GM12892 (cell line): ENCODE measurements at places on chromosomes 11 and 22.

DNA sequence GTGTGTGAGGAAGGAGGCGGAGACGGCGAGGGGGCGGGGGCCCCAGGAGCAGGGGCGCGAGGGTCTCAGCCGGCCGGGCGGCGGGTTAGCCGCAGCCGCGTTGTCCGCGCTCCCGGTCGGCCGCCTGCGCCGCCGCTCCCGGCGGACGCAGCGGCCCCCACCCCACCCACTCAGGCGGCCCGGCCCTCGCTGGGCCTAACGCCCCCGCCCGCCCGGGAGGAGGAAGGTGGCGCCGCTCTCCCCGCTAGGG is at the start of gene FCHSD2:
TSS of gene FCHSD2 (minus strand) at position 191 of the 250 bp plus-strand sequence. CDS start 441 bp downstream, outside the sequence.
- no peak for DNase-seq

DNA sequence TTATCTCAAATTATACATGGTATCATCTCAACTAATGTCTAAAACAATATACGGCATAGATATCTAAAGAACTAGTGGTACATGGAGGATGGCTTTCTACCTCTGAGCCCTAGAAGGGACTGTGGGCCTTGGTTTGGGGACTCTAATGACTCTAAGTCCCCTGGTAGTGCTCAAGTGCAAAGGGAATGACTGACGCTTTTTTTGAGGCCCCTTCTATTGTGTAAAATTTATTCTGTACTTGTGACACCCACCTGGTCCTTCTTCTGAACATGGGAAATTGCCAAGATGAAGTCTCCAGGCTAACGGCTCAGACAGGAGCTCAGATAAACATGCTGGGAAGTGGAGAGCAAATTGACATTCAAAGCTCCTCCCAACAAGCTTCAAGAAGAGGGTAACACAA is 53.4 kb upstream of the IGLL5 start:
- DNase-seq: no peak

- DNase-seq: no peak
These were observed 17.4 kb downstream of the LMO2 start for GRCh38 chr11:33874433-33874832.

- no peak for DNase-seq
These were observed 294.4 kb downstream of the MN1 start for GRCh38 chr22:27507111-27507611.

DNA sequence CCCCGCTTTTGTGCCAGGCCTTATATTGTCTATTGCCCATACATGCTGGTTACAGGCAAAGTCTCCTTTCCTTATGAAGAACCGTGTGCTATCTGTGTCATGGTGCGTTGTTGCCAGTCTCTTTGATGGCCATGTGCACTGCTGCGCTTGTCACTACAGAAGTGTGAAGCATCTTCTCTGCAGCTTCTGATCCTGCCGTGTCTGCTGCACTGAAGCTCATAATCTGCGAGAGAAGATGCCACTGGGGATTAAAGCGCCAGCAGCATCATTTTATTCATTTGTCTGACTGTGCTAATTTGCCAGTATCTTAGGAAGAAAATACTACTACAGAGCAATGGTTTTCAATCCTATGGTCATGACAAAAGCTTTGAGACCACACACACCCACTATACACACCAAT is 330.1 kb downstream of the FAT3 start:
- DNase-seq: no peak

DNA sequence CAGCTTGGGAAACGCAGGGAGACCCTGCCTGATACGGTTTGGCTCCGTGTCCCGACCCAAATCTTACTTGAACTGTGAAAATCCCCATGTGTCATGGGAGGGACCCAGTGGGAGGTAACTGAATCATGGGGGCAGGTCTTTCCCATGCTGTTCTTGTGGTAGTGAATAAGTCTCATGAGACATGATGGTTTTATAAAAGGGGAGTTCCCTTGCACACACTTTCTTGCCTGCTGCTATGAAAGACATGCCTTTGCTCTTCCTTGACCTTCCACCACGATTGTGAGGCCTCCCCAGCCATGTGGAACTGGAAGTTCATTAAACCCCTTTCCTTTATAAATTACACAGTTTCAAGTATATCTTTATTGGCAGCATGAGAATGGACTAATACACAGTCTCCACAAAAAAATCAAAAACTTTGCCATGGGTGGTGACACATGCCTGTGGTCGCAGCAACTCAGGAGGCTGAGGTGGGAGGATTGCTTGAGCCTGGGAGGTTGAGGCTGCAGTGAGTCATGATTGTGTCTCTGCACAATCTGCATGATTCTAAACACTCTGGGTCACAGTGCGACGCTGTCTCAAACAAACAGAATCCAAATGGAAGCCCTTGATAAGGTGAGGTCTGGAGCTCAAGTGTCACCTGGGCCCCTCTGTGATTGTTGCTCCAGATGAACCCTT is 34.9 kb downstream of the SYN3 start:
- no peak for DNase-seq

- no peak for DNase-seq
These were observed 52.3 kb downstream of the GAB4 start for GRCh38 chr22:16955678-16956210.

DNA sequence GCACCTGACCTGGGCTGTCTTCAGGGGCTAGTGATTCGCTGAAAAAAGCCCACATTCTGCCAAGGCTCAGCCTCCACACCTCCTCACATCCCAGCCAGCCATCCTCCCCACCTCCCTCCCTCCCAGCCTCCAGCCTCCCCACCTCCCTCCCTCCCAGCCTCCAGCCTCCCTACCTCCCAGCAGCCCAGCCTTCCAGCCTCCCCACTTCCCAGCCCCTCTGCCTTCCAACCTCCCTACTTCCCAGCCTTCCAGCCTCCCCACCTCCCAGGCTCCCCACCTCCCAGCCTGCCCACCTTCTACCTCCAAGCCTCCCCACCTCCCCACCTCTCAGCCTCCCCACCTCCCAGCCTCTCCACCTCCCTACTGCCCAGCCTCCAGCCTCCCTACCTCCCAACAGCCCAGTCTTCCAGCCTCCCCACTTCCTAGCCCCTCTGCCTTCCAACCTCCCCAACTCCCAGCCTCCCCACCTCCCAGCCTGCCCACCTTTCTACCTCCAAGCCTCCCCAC is 33.7 kb upstream of the TH start:
- peak; percentile 20 for DNase-seq

- DNase-seq: no peak
These were observed 115.3 kb upstream of the SLC5A12 start for GRCh38 chr11:26837154-26837553.

DNA sequence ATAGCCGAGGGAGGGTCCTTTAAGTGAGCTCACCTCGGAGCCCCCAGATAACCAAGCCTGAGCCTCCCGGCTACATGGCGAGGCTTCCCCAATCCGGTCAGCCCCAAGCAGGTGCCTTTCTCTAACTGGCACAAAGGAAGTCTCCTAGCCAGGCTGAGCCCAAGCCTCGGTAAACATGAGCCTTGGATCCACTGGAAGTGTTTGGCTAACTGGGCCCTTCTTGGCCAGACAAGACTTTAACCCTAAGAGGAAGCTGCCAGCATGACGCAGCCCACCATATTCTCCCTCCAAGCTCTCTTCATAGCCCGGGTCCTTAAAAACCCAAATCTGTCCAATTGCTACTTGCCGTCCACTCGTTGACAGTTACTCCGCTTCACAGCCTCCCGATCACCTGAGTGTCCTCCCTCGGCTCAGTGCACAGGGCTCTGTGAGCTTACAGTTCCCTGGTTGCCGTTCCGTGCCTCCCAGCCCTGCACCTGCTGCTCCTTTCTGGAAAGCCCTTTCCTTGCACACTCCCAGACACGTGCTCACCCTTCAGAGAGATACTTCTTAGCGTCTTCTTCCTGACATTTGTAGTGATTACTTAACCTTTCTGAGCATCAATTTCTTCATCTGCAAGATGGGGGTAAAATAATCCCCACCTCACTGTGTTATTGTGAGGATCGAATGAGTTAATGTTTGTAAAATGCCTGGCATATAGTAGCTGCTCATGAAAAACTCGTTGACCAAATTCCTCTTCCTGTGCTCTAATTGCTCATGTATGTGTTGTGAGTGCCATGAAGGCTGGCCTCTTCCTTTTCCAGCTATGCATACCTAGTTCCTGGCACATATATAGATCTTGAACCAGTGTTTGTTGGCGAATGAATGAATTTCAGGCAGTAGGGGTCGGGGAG is 25.6 kb downstream of the TXN2 start:
- DNase-seq: no peak

DNA sequence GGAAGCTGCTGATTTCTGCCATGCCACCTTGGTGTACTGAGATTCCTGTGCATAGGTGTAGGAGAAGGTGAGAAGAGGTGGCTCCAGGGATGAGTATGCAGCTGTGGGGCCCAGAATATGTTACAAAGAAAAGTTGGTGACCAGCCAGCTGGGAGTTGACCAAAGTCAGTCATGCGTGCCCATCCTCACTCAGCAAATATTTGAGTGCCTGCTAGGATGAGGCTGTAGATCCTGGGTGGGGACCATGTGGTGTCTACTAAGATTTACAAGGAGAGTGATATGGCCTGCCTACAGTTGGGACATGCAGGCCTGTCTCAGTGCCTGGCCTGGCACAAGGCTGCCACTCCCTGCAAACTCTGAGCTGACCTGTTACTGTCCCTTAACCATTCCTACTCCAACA is 19.4 kb downstream of the RNF185 start:
- no peak for DNase-seq

- DNase-seq: no peak
These were observed 331.2 kb downstream of the TMEM135 start for GRCh38 chr11:87368858-87369480.

- DNase-seq: no peak
These were observed 53.0 kb downstream of the SCUBE1 start for GRCh38 chr22:43289976-43290721.

- no peak for DNase-seq
These were observed 80.9 kb downstream of the FAM76B start for GRCh38 chr11:95708681-95709080.

DNA sequence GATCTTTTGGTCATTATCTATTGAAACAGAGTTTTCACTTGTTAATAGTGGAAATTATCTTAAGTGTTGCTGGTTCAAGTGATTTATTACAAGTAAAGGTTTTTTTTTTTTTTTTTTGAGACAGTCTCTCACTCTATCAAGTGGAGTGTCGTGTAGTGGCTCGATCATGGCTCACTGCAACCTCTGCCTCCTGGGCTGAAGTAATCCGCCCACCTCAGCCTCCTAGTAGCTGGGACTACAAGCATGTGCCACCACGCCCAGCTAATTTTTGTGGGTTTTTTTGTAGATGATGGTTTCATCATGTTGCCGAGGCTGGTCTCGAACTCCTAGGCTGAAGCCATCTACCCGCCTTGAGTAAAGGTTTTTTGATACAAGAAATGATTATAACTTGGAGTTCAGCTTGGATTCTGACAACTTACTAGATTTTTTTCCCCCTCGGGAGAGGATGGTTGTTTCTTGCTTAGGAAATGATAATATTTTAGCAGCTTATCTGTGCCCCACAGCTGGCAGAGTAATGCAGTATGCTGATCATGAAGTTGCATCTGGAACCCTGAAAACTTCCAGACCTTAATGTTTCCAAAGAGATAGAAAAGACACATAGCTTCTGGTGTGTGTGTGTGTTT is 68.9 kb downstream of the MTMR3 start:
- no peak for DNase-seq

GRCh38 chr11:32033067-32033466 is 57.8 kb upstream of the RCN1 start:
- DNase-seq: no peak

DNA sequence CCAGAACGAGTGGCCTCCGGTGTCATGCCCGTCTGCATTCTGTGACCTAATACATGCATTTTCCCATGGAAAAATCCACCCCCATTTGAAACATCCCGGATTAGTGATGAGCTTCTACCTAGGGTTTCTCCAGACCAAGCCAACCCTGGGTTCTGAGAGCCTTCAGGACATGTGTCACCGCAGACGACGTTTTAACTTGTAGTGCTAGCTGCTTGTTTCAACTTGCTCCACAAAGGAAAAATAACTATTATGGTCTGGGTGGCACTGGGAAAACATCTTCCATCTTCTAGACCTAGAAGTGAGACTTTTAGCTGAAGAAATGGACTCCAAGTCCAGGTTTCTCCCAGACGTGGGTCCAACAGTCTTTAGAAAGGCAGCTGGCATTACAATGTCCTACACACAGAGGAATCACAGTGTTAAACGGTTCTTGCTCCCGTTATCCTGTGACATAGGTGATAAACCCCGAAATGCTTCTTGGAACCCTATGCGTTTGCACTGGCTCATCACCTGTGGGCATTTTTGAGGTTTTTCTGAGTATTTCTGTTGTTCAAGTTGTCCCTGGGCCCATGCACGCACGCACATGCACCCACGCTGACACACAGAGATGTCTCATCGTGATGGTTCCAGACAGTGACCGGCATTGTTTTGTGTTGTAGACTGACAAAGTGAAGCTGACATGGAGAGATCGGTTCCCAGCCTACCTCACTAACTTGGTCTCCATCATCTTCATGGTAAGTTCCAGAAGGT is 46.6 kb upstream of the FADD start:
- DNase-seq: no peak

DNA sequence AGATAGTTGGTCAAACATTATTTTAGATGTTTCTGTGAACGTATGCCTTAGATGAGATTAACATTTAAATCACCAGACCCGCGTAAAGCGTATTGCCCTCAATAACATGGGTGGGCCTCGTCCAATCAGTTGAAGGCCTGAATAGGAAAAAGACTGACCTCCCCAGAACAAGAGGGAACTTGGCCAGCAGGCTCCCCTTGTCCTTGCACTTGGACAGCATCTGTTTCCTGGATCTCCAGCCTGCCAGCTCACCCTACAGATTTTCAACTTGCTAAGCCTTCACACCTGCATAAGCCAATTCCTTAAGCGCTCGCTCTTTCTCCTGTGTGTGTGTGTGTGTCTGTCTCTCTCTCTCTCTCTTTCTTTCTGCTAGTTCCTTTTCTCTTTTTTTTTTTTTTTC is 8.2 kb downstream of the TOM1 start:
- no peak for DNase-seq

- no peak for DNase-seq
These were observed 33.0 kb downstream of the CCDC34 start for GRCh38 chr11:27329867-27330632.

DNA sequence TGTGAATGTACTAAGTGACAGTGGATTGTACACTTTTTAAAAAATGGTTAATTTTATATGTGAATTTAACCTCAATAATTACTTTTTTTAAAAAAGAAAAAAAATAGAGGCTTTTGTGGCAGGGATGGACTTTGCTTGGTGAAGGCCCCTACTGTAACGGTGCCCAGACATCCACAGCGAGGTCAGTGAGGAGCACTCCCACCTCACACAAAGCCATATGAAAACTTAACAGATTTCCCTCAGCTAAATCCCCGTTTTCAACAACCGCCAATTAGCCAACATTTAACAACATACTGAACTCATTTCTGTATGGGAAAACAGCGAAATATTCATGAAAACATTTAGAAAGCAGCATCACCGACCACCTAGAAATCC is 642 bp upstream of the C11orf58 start:
- no peak for DNase-seq

DNA sequence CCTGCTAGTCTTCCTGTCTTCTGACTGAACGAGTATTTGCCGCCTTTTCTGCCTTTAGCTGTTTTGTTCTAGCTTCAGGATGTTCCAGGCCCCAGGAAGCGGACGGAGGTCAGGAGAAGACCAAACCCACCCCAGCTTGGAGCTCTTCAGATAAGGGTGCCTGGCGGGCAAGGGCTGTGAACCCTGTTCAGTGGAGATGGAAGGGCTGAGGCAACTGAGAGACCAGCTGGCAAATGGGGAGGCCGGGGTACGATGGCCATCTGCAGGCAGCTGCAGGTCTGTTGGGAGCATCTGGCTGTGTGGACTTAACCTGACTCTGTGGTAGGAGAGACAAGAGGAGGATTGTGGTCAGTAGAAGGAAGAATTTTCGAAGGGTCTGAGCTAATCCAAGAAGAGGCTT is 95.6 kb downstream of the CHST1 start:
- DNase-seq: no peak

GRCh38 chr11:33734441-33735270 is 1.6 kb downstream of the CD59 start:
- DNase-seq: no peak

- DNase-seq: no peak
These were observed 3.7 kb downstream of the KCNK4 start for GRCh38 chr11:64294774-64295173.
